Kidney (tissue), 22 donors: ENCODE measurements at places on chromosomes 6 and 20. TPM values are rescaled to one million over a fixed set of nuclear protein-coding genes. Genes with fewer than 3 reads are reported as not detected.

DNA sequence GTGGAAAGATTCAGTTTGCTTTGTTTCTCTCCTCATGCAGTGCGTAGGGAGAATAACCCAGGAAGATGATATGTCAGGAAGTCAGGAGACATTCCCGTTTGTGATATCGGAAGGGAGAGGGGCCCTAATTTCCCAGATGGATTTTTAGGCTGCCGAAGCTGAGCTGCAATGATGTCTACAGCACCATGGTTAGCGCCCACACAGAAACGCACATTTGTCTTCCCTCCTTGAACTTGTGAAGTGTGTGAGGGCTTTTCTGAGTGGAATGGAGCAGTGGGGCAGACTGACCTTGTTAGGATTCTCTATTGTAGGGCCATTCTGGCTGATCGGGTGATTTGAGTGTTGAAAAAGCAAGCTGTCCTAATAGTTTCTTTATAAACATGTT, 191.3 kb upstream of the ARG1 start:
- peak; percentile 42 for DNase-seq

DNA sequence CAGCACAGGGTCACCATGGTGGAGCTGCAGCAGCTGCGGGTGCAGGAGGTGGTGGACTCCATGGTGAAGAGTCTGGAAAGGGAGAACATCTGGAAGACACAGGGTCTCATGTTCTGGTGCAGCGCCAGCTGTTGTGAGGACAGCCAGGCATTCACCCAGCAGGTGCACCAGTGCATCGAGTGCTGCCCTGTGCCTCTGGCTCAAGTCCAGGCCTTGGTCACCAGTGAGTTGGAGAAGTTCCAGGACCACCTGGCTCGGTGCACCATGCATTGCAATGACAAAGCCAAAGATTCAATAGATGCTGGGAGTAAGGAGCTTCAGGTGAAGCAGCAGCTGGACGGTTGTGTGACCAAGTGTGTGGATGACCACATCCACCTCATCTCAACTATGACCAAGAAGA, 22.9 kb upstream of the RIPK1 start:
- no peak for DNase-seq

The ANKRD6 gene
- 10.3 TPM for polyA plus RNA-seq

DNA sequence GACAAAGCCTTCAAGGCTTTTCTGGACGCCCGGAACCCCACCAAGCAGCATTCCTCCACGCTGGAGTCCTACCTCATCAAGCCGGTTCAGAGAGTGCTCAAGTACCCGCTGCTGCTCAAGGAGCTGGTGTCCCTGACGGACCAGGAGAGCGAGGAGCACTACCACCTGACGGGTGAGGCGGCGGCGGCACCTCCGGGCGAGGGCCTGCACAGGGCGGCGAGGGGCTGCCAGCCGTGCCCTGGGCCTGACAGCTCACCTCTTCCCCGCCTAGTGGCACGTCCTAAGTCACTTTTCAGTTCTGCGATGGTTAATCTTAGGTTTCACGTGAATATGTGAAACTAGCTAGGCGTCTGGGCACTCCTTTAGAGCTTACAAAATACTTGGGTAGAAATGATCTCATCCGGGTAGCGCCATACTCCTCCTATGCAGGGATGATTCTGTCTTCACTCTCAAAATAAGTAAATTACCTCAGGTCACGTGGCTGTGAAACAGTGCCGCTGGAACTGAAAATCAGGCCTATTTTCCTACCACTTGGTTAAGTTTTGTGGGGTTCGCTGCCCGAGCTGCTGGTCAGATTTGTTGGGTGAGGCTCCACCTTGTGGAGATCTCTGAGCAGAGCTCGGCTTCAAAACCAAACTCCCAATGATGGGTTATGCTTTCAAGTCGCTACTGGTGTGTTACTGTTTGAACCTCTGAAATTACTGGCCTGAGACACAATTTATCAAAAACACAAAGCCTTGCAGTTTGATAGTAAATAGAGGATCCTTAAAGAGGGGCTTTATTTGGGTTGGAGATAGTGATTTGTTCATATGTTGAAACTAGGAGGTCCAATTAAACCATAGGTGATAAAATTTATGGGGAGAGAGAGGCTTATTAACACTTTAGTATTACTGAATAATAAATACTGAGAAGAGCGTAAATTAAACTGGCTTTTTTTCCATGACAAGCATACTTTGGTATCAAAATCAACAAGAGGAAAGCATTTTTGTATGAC, 15.5 kb upstream of the CLDN20 start:
- peak; percentile 75 for DNase-seq

GRCh38 chr6:6788394-6789032, 200.0 kb downstream of the LY86 start:
- no peak for DNase-seq

DNA sequence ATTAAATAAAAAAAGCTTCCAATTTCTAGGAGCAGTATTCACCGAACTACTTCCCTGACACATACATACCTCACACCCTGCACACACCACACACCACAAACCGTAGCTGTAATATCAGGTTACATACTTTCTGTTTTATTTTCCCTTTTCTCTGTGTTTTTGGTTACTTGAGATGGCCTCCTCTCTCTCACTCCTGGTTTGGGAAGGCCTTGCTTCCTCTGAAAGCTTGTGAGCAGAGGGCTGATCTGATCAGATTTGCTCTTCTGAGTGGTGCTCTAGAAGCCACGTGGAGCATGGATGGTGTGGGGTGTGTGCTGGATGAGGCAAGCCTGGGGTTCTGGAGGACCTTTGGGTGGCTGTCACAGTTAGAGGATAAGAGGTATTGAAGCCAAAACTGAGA, 20.9 kb downstream of the UTRN start:
- DNase-seq = no peak

The VSX1 gene
- not detected for polyA plus RNA-seq

The CDSN gene
- polyA plus RNA-seq = not detected

DNA sequence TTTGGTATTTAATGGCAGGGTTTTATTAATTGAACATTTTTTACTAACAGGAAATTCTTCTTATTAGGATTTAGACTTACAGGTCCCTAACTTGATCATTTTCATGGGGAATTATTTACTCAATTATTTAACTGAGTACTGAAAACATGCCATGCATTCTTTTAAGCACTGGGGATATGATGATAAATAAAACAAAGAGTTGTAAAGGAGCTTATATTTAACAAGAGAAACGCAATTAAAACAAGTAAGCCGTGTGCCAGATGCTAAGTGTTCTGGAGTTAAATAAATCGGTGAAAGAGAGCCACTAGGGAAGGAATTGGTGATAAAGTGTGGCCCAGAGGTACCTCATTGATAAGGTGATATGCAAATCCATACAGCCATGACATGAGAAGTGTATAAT, 214.2 kb upstream of the HTR1E start:
- DNase-seq = no peak

DNA sequence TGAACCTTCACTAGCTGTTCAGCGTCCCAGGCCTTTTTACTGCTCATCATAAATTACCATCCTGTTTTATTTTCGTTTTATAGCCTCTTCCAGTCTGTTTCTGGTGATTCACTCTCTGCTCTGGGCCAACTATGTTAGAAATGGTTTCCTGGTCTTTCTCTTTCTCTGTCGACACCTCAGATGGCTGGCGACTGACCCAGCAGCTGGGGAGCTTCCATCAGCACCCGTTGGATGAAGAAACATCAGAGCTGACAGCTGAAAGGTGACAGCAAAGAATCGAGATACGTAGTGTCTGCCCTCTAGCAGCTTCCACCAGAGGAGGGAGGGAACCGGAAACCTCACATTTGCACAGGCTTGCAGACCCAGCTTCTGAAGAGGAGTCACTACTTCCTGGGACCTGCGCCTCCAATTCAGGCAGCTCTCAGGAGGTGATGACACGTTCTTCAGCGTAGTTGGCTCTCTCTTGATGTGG, 82.9 kb upstream of the MLN start:
- no peak for DNase-seq

The SEL1L2 gene
- not detected for polyA plus RNA-seq

DNA sequence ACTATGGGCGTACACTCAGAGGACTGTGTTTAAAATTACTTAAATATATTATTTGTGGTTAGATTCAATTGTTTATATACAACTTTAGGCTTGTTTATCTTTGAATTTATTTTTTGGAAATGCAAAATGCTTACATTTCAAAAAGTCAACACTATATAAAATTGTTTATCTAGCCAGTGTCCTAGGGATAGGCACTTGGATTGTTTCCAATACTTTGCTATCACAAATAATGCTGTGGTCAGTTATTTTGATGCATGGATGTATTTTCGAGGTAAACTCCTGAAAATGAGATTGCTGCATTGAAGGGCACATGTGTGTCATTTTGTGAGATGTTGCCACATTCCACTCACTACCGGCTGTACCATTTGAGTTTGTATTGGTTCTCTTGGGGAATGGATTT, 213.9 kb downstream of the SLC24A3 start:
- no peak for DNase-seq

GRCh38 chr6:21769405-21769861, 175.9 kb downstream of the SOX4 start:
- DNase-seq = no peak

DNA sequence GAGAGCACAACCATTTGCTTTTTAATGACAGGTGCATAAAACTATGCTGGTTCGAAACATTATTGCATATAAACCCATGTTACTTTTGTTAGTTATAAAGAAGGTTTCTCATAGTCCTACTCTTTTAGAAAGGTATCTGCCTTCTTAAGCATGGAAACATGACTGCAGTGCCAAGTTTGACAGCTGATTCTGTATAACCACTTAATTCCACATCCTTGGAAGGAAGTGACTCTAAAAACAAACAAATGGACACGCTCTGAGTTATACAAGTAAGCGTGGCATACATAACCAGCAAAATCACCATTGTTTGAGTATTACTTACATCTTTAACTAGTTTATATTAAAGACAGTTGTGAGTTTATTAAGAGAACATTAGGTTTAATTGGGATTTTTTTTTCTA, 125.0 kb upstream of the HDGFL1 start:
- DNase-seq = no peak

- no peak for DNase-seq
Measured at GRCh38 chr6:11475016-11475415, 62.5 kb upstream of the TMEM170B start.

- peak; percentile 35 for DNase-seq
Measured at GRCh38 chr6:158939255-158940159, 60.5 kb downstream of the RSPH3 start.

The TRIM10 gene
- polyA plus RNA-seq = 1.5 TPM

- DNase-seq = no peak
Measured at GRCh38 chr6:116553451-116553850, at the start of gene CALHM4. TSS of gene CALHM4 (plus strand) at chr6:116553751. CDS start at chr6:116553794, 43 bp downstream.

DNA sequence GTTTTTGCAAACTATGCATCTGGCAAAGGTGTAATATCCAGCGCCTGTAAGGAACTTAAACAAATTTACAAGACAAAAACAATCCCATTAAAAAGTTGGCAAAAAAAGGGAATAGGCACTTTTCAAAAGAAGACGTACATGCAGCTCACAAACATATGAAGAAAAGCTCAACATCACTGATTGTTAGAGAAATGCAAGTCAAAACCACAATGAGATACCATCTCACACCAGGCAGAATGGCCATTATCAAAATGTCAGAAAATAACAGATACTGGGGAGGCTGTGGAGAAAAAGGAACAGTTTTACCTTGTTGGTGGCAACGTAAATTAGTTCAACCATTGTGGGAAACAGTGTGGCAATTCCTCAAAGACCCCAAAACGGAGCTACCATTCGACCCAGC, 54.2 kb downstream of the TSBP1 start:
- DNase-seq = no peak

- DNase-seq = no peak
Measured at GRCh38 chr6:21918041-21918440, 324.5 kb downstream of the SOX4 start.

The LY6G6D gene
- polyA plus RNA-seq = not detected

The NR2E1 gene
- polyA plus RNA-seq = not detected

DNA sequence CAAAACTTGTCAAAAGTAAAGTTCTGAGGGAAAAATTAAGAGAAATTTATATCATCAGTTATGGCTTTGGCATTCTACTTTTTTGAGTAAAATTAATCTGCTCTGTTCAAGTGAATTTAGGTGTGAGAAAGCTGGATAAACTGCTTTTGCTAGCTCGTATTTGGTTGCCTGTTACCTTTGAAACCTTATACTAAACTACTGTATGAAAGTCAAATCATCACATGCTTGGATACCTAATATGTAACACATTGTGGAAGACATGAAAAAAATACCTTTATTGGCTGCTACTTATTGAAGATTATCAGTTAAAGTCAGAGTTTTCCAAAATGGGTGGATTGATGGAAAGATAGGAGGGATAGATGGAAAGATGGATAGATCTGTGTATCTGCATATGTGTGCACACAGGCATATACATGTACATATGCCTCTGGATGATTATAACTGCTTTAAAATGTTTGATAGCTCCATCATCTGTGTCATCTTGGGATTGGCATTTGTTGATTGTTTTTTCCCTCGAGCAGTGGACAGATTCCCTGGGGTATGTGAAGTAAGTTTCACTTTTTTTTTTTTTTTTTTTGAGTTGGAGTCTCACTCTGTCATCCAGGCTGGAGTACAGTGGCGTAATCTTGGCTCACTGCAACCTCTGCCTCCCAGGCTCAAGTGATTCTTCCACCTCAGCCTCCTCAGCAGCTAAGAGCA, 24.3 kb downstream of the SCAF8 start:
- no peak for DNase-seq

GRCh38 chr20:49149281-49150045, 38.7 kb downstream of the STAU1 start:
- no peak for DNase-seq

The ZNF217 gene
- 5.0 TPM for polyA plus RNA-seq

The ZBTB9 gene
- polyA plus RNA-seq = 6.4 TPM

DNA sequence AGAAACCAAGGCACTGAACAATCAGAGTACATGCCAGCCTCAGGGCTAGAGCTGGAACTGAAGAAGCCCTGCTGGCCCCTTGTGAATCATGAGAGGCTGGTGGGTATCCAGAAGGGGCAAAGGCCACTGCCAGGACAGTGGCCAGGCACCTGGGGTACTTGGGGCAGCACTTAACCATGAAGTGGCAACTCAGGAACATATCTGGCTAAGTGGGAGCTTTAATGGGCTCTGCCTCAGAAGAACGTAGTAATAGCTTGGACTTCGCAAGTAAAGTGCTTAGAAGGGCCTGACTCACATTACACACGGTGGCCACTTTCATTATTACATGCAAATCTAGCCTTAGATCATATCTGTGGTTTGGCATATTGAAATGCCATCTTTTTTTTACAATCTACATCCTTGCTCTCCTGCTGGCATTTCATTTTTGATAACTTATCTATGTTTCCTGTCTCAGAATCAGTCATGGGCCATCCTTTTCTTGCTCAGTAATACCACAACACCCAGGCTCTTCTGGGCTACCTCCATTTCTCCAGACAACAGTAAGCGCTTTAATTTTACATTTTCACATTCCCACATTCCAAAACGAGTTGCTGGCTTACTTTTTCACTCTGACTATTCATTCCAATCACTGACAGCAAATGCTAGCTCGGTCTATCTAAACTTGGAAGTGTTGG, 21.6 kb downstream of the NAPB start:
- no peak for DNase-seq

DNA sequence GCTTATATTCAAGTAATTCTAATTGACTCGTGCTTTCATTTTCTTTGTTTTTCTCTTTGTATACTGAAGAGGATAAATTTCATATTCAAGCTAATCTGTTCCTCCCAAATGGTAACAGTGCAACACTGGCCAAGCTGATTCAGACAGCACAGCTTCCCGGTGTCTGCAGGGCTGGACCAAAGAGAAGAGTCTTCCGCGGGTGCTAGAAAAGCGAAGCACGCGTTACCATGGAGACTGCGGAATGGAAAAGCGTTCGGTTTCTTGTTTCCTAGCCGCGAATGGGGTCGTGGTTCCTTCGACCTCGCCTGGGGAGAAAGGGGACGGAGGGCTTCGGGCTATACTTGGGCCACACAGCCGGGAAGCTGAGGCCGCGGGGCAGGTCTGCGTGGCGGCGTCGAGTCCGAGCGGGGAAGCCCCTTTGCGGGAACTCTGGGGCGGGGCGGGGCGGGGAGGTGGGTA, 6.2 kb upstream of the ZNF311 start:
- DNase-seq = peak; percentile 70

The DEFB124 gene
- polyA plus RNA-seq = not detected
